Suppressor macrophage treated with lipopolysaccharide for 4 hours (primary cell): ENCODE measurements at places on chromosomes 13 and 19.
A peak's percentile ranks its signal among the peaks of the same experiment; 100 is the strongest.

DNA sequence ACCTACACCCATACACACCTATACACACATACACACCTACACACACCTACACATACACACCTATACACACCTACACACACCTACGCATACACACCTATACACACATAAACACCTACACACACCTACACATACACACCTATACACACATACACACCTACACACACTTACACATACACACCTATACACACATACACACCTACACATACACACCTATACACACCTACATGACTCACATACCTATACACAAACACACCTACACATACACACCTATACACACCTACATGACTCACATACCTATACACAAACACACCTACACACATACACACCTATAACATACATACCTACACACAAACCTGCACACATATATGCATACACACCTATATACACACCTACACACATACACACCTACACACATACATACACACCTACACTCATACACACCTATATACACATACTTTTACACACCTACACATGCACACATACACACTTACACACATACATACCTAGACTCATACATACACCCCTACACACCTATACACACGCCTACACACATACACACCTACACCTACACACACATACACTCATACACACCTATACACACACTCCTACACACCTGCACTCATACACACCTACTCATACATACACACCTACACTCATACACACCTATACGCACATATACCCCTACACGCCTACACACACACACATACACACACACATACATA lies 286.7 kb upstream of the MAB21L1 start:
- no peak for DNase-seq

DNA sequence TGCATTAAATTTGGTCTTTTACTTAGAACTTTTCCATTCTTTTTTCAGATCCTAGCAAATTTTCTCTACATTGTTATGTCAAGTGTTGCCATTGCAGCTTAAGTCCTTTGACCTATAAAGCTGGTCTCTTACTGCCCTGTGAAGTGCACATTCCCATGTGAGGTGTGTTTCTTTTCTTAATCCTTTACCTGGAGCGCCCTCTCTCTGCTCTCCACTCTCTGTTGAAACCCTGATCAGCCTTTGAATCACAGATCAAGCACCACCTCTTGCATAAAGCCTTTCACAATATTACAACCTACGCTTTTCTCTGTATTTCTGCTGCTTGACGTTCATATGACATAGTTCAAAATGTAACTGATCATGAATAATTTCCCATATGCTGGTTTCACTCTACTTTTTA lies 84.8 kb downstream of the PCDH17 start:
- DNase-seq: no peak

DNA sequence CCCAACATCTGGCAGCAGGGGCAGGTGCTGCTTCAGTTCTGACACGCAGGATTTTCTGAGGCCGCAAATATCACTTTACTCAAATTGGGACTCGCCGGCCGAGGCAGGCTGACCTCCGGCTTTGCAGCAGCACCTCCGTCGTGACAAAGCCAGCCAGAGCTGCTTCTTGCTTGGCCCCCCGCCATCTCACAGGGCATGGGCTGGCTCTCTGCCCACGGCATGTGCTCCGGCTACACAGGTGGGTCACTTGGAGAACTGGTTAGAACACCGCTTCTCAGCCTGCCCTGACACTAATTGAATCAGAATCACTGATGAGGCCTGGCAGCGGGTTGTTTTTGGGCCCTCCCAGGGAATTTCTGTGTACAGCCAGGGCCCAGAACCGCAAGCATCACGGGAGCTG lies 112.3 kb downstream of the SLC7A1 start:
- no peak for DNase-seq

DNA sequence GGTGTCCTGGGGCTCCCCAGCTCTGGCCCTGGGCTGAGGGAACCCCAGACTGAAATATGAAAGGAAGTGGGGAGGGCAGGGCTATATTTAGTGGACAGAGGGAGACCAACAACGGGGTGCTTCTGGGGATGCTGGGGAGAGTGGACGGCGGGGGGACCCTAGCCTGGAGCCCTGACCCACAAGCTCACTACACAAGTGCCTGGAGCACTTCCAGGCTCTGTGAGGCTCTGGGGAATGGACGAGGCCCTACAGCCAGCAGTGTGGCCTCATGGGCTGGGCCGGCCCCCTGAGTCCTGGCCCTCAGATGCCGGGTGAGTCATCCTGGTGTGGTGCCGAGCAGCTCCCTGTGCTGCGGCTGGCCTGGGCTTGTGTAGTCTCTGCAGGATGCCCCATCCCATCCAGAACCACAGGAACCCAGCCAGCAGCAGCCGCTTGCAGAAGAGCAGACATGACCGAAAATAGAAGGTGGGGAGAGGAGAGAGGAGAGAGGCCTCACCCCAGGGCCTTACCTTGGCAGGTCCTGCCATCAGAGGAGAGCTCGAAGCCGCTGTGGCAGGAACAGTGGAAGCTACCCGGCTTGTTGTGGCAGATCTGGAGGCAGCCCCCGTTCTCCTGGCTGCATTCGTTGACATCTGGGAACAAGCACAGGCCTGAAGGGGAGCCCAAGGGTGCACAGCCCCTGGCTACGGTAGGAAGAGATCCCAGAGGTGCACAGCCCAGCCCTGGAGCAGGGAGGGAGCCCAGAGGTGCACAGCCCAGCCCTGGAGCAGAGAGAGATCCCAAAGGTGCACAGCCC lies 26.1 kb downstream of the GAS6 start:
- peak; percentile 20 for DNase-seq

DNA sequence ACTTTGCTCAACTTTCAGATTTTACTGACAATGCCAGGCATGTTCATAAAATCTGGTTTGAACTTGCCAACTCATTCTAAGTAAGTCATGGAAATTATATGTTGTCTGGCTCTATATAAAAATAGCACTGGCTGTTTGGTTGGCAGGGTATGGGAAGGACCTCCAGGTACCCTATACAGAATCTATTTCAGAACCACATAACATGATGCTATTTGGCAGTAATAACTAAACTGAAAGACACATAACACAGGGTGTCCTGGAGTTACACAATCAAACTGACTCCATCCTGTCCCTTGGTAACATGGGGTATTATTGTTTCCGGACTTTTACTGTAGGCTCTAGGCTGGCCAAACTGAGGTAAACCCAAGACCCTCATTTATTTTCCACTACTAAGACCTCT lies 248.8 kb downstream of the RGCC start:
- DNase-seq: peak; percentile 14

- no peak for DNase-seq
Measured at GRCh38 chr13:79522583-79522982, 41.6 kb downstream of the NDFIP2 start.

- no peak for DNase-seq
Measured at GRCh38 chr19:19966862-19967261, 66.1 kb downstream of the ZNF93 start.

DNA sequence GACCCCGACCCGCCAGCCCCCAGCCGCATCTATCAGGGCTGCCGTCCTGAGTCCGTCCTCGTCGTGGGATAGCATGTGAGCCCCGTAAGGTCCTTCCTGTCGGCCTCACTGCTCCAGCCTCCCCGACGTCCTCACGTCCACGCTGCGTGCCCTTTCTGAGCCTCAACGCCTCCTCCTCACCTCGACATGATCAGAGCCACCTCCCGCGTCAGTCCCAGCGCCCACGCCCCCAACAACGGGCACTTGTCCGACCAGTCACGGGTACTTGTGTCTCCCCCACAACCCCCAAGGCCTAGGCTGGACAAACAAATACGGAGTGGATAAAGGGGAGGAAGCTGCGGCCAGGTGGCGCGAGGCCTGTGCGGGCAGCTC lies 665 bp downstream of the ZNF497 start:
- DNase-seq: peak; percentile 51

- DNase-seq: peak; percentile 32
Measured at GRCh38 chr13:31903111-31903815, 128.3 kb upstream of the FRY start.

DNA sequence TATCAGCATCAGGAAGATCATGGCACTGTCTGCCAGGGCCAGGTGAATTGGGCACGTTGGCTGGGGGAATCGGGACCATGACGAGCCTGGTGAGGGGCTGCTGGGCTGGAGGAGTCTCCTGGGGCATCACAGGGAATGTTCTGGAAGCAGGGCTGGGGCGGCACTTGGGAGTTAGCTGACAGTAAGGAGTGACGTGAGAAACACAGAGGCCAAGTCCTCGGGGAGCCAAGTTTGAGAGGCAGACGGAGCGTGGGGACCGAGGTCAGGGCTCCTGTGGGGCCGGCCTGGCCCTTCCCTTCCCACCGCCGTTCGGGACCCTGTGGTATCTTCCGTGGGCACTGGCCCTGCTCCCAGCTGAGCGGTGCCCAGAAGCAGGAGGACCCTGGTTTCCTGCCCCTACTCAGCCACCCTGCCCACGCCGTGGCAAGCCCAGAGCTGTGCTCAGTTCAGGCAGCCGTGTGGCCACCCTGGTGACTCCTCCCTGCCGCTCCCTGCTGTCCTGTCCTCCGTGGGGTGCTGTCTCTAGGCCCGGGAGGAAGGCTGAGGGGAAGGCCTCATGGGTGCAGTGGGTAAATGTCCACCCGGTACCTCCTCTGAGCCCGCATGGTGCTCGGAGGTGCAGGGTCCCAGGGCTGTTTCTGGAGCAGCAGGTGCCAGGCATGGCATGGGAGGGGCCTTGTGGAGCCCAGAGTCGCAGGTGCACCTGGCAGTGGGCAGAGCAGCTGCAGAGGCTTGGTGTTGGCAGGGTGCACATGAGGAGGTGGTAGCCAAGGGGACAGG lies 25.2 kb downstream of the CRTC1 start:
- no peak for DNase-seq

DNA sequence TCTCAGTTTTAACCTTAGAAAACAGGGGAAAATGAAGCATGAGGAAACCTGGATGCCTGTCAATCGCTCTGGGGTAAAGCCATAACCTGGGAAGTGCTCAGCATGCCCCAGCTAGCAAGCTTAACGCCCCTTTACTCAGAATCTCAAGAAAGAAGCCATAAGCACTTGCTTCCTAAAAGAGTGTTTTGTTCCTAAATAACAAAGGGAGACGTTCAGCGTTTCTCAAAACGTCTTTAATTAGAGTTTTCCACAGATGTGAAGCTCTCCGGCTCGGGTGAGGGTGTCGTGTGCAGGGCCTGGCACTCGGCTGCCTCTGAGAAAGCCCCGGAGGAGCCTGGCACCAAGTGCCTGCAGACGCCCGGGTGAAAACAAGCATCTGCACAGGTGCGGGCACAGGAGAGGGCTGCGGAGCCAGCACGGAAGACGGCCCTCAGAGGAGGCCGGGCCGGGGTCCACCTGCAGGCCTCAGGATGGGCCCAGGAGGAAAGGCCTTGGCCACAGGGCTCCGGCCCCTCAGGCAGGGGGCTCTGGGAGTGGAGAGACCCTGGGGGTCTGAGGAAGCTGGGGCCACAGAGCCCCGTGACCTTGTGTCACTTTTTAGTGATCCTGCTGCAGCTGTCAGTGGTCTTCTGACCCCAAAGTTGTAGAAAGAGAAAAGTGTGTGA lies 6.2 kb downstream of the GAS6 start:
- DNase-seq: no peak

- no peak for DNase-seq
Measured at GRCh38 chr13:67377919-67378318, 147.8 kb upstream of the PCDH9 start.

- no peak for DNase-seq
Measured at GRCh38 chr19:2512523-2513431, 36.9 kb downstream of the GADD45B start.

GRCh38 chr19:33971073-33971472 lies 174.4 kb downstream of the KCTD15 start:
- no peak for DNase-seq

DNA sequence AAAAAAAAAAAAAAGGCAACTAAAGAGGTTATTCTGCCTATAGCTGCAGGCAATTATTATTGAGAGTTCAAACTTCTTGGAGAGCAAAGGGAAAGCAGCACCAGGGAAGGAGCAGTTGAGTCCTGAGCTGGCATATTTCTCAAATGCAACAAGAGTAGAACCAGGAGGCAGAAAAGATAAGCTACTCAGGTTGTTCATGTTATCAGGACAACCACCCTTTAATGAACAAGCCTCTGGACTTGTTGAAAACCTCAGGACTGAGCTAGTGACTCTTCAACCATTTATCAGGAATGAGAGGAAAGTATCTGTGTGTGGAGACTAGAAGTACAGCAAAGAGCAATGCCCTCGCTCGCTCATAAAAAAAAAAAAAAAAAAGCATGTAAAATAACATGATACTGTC lies 183.0 kb downstream of the KCTD12 start:
- DNase-seq: no peak

DNA sequence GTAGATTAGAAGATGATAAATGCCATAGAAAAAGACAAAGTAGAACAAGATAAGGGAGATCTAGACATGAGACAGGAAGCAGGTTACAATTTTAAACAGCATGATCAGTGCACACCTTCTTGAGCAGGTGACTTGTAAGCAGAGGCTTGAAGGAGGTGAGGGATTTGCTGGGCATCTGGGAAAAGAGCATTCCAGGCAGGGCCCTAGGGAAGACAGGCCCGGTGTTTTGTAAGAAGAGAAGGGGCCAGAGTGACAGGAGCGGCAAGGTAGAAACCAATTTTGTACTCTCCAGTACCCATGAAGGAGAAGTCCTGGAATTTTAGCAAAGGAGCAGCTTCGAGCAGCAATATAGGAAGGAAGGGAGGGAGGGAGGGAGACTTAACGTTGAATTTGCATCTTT lies 296.5 kb downstream of the MZT1 start:
- DNase-seq: no peak

GRCh38 chr19:53511933-53512374 lies 26.0 kb upstream of the ZNF331 start:
- peak; percentile 66 for DNase-seq

- peak; percentile 79 for DNase-seq
Measured at GRCh38 chr13:45219938-45220375, 19.1 kb upstream of the KCTD4 start.

GRCh38 chr13:98965325-98965724 lies 12.5 kb downstream of the DOCK9 start:
- DNase-seq: no peak

GRCh38 chr19:13826652-13827235 lies 31.5 kb downstream of the ZSWIM4 start:
- DNase-seq: no peak

- no peak for DNase-seq
Measured at GRCh38 chr13:25806264-25806974, 245.4 kb downstream of the SHISA2 start.

DNA sequence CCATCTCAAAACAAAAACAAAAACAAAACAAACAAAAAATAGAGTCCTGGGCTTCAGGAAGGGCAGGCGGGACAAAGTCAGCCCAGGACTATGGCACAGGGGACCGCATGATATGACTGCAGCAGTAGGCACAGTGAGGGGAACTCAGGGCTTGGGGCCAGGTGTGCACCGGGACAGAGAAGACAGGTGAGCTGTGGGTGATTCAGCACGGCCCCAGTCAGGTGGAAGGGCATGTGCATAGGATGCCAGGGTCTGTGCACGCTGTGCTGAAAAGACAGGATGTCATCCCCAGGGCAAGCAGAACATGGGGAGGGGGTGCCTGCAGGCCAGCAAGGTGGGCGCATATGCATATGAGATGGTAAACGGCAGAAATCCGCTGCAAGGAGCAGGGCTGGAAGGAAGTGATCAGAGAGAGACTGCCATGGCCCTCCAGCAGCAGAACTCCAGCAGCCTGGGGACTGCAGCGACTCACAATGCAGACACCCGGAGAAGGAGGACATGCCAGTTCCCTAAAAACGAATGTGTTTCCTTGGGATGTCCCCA lies 15.0 kb downstream of the EPS15L1 start:
- DNase-seq: no peak

GRCh38 chr13:43792076-43792881 lies 5.5 kb upstream of the ENOX1 start:
- no peak for DNase-seq
